ENCODE measurements at places on chromosomes 6 and 20.

GRCh38 chr20:51854921-51855320, 52.6 kb upstream of the SALL4 start:
- DNase-seq, result no peak

DNA sequence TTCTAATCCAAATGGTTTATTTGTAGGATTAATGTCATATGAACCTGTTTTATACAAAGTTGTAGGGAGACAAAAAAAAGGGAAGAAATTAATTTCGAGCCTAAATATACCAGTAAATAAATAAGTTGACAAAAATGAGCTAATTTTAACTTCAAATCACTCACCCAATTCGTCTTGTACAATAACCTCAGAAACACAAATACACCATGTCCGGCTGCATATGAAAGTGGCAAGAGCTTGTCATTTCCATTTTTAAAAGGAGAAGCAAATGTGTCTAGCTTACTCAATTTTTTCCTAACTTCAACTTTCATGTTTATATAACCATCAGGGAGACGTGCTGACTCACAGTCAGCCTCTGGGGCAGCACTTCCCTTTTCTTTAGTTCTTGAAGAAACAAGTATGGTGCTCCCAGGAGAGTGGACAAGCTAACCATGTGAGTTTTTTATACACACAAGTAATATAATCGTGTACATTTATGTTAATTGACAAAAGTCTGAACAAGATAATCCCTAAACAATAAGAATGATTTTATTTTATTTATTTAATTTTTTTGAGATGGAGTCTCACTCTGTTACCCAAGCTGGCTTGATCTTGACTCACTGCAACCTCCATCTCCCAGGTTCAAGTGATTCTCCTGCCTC, 55.5 kb upstream of the SGK1 start:
- no peak for DNase-seq

DNA sequence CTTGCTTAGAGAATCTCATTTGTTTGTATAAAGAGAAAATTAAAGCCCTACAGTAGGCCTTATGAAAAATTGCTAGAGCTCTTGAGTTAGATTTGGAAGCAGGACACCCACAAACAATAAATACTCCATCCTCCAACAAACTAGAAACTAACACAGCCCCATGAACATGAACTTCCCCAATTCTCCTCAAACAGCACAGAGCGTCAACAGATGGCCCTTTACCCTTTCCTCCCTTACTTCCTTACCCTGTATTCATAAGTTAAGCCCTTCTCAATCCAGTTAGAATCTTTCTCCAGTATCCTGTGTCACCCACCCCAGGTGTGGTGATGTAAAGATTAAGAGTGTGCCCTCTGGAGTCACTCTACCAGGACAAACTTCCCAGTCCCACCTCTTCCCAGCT, 113.7 kb downstream of the UNC5CL start:
- DNase-seq, result no peak

DNA sequence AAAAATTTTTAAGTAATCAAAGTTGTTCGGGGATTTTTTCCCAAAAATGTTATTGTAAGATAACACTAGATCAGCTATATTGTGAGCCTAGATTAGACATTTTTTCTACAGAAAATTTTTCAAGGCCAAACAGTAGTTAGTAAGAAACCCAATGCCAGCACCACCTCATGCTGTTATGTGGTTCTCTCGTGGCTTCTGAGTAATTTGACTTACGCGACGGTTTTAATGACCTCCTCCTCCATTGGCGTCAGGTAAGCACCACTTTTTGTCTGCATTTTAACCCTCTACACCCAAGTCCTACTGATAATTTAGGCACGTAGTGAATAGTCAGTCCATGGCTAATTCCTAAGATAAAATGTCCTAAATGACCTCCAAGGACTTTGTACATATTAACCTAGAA, 9.7 kb downstream of the RPS6KA2 start:
- no peak for DNase-seq

GRCh38 chr20:36919715-36920333, 31.7 kb downstream of the SAMHD1 start:
- no peak for DNase-seq

DNA sequence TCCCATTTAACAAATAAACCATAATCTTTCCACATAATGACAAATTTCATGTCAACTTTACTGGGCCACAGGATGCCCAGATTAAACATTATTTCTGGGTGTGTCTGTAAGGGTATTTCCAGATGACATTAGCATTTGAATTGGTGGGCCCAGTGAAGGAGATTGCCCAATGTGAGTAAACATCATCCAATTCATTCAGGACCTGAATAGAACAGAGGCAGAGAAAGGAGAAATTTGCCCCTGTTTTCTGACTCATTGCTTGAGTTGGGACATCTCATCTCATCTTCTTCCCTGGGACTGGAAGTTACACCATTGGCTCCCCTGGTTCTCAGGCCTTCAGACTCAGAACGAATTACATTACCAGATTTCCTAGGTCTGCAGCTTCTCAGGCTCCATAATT, 142.9 kb downstream of the TPBG start:
- no peak for DNase-seq

DNA sequence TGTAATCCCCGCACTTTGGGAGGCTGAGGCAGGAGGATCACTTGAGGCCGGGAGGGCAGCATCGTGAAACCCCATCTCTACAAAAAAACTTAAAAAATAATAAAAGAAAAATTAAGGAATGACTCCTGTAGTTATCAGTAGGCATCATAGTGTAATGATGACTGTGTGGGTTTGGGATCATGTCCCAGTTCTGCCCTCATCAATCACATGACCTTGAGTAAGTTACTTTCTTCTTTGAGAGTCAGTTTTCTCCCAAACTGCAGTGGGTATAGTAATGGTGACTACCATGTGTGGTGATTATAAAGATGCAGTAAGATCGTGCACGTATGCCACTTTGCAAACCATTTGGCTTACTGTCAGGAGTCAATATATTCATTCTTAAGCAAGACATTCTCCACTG, 89.2 kb downstream of the TXNDC5 start:
- no peak for DNase-seq

GRCh38 chr6:22149501-22150367, 147.1 kb downstream of the PRL start:
- peak; percentile 23 for DNase-seq

GRCh38 chr6:40723967-40724366, 136.8 kb upstream of the LRFN2 start:
- no peak for DNase-seq

GRCh38 chr20:4170621-4171537, 155.5 kb upstream of the RNF24 start:
- DNase-seq, result no peak

DNA sequence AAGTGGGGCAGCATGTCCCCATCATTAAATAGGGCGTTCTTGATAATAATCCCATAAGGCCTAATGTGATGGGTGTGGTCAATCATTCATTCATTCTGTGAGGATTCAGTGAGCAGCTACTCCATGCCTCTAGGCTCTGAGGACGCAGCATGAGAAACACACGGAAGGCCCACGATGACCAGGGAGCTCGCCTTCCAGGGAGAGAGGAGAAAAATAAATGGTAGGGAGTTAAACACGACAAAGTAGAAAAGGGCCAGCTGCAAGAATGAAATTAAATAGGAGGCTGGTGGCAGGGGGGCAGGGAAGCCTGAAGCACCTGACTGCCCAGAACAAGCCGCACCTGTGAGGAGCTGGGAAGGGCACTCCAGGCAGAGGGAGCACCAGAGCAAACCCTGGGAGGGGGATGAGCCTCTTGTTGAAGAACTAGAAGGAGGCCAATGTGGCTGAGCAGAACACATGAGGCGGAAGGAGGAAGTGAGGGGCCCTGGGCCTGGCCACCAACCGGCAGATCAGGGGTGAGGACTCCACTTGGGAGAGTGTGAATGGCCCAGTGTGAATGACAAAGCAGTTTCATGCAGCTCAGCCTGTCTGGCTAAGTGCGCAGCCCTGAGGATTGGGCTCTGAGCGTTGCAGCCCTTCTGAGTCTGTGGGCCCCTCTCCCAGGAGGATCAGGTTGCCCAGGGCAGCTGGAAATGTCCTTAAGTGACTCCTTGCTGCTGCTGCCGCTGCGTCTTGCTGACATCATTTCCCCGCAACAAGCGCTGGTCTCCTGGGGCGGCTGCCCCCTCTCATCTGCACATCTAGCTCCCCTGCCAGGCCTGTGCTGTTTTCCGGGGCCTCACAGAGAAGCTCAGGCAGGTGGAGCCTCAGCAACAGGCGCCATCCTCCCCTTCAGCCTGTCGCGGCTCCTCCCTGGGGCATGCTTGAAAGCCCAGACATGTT, 99.9 kb downstream of the CDH26 start:
- DNase-seq, result peak; percentile 84

GRCh38 chr20:50554694-50555579, 44.8 kb downstream of the PTPN1 start:
- no peak for DNase-seq

- no peak for DNase-seq
Measured at GRCh38 chr6:145306489-145306888, 428.8 kb downstream of the EPM2A start.

GRCh38 chr6:167303675-167304625, 12.8 kb downstream of the UNC93A start:
- DNase-seq, result no peak

- DNase-seq, result no peak
Measured at GRCh38 chr6:44935693-44936300, 392.3 kb upstream of the RUNX2 start.

DNA sequence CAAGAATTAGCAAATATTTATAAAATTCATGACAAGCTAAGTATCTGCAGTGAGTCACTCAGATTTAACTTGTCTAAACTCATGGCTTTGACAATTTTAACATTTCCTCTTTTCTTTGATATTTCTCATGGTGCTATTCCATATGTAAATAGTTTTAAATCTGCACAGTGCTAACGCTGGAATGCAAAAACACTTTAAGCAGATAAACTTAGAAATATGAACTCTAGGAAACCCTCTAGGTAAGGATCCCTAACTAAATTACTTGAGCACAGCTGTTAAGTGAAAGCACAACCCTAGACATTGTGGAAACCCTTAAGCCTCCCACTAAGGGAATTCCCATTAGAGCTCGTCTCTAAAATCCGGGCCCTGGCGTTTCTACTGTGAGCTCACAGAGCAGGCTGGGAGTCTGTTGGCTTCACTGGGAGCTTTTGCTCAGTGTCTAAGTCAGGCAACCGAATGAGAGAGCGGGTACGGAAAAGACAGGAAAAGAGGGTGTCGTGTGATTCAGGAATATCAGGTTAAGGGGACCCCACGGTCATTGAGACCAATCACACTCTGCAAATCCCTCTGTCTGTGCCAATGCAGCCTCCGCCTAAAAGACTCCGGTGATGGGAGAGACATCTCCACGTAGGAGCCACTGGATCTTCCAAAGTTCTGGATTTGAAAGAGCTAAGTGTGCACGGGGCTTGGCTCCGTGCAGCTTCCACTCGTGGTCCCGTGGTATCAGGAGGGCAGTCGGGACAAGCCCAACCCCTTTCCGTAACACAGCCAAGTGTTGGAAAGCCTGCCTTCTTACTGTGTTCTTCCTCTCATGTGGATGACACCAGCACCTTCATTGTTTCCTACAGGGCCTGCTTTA, 112.3 kb upstream of the RPS6KA2 start:
- no peak for DNase-seq

GRCh38 chr20:14303106-14303505, 34.3 kb downstream of the FLRT3 start:
- no peak for DNase-seq

GRCh38 chr6:154842833-154843232, 109.6 kb downstream of the SCAF8 start:
- DNase-seq, result no peak

DNA sequence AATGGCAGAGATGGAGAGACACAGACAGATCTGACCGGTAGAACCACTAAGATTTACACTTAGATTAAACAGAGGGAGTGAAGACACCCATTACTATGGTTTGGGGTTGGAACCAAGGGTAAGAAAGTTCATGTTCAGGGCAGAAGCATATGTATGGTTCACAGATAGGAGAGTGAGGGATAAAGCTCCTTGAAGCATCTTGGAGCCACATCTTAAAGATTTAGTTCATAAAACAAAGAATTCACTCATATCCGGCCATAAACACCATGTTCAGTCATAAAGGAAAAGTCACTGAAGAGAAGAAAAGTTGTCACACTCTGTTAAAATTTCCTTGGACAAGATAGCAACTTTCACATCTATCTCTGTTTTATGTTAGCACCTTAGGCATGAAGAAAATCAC, 18.0 kb downstream of the STX7 start:
- no peak for DNase-seq

DNA sequence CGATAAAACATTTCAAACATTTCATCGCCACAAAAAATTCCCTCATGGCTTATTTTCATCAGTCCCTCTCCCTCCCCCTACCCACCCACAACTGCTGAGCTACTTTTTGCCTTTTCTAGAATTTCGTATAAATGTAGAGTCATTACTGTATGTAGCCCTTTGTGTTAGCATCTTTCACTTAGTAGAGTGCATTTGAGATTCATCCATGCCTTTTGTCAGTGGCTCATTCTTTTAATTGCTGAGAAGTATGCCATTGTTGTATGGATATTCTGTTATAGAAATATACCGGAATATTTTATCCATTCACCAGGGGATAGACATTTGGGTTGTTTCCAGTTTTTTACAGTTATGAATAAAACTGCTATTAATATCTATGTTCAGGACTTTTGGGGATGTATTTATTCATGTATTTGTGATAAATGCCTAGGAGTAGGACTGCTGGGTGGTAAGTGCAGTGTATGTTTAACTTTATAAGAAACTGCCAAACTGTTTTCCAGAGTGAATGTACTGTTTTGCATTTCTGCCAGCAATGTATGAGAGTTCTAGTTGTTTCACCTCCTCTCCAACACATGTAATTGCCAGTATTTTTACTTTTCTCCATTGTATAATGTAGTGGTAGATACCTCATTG, 50.4 kb downstream of the FOXO3 start:
- DNase-seq, result no peak

- no peak for DNase-seq
Measured at GRCh38 chr6:118319894-118320649, 228.0 kb upstream of the PLN start.

- no peak for DNase-seq
Measured at GRCh38 chr6:111780393-111780792, 92.9 kb downstream of the FYN start.

GRCh38 chr20:41176711-41177552, 39.6 kb downstream of the PLCG1 start:
- DNase-seq, result no peak

DNA sequence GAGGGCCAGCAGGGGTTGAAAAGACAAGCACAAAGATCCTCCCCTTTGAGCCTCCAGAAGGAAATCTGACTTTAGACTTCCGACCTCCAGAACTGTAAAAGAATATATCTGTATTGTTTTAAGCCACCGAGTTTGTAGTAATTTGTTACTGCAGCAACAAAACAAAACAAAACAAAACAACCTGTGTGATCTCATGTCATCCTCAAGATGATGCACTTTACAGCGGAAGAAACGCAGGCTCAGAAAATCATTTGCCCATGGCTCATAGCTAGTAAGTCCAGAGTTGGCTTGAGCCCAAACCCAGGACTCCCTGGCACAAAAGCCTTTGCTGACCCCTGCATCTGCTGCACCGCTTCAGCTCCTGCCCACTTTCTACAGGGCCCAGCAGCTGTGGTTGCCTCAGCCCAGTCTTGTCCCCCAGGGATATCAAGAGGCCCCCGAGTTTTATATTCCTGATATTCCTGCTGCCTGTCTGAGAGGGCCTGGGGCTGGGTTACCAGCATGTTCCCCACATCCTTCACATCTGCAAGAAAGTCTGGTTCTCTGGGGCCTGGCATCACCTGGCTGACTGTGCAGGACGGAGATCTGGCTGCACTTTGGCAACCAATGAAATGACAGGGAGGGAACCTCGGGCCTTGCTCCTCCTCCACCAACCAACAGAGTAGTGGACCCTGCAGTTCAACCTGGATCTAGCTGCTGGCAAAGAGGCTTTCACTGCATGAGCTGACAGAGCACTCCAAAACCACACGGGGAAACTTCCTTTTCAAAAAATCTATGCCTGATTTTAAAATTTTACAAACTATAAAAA, 56.9 kb downstream of the JPH2 start:
- DNase-seq, result no peak

Data from NCI-H1417 treated with DMSO at 0.1 percent for 48 hours (cell line).